Vein endothelial cell (primary cell): ENCODE measurements at places on chromosomes 13 and 19. TPM values are rescaled to one million over a fixed set of nuclear protein-coding genes. Genes with fewer than 3 reads are reported as not detected.

Gene ZNF571
- total RNA-seq = 1.7 and 2.0 TPM in 2 replicates

Gene DMKN
- not detected in 2 replicates for total RNA-seq

Gene CEBPA
- total RNA-seq = 0.19 and 0.33 TPM in 2 replicates

Gene EXOC3L2
- total RNA-seq = 0.38 and 1.6 TPM in 2 replicates

Gene ATP7B
- total RNA-seq = 4.2 and 5.8 TPM in 2 replicates

Gene C19orf25
- total RNA-seq = 26.4 and 31.4 TPM in 2 replicates

Gene ABHD8
- 6.1 and 16.0 TPM in 2 replicates for total RNA-seq

Gene NKG7
- not detected in 2 replicates for total RNA-seq

Gene GPR12
- not detected in 2 replicates for total RNA-seq

Gene BRCA2
- total RNA-seq = 3.9 and 11.5 TPM in 2 replicates

Gene GRIN3B
- total RNA-seq = 1.2 and 4.2 TPM in 2 replicates

Gene WDR87
- not detected in 2 replicates for total RNA-seq

Gene TNNT1
- not detected in 2 replicates for total RNA-seq

Gene NEK5
- total RNA-seq = under 0.01 and 0.10 TPM in 2 replicates

Gene C1QTNF9
- total RNA-seq = not detected in 2 replicates

Gene CD320
- total RNA-seq = 60.1 and 66.3 TPM in 2 replicates

Gene C1QTNF9B
- not detected in 2 replicates for total RNA-seq

Gene TLE2
- total RNA-seq = 13.0 and 34.6 TPM in 2 replicates

Gene WDFY2
- 2.6 and 3.2 TPM in 2 replicates for total RNA-seq

Gene C19orf81
- not detected in 2 replicates for total RNA-seq

Gene SBK3
- under 0.01 and 0.10 TPM in 2 replicates for total RNA-seq

Gene PSG5
- 0.10 TPM in 1 of 2 replicates, not detected in the other for total RNA-seq

Gene ZNF772
- total RNA-seq = 14.4 and 22.7 TPM in 2 replicates

Gene KIR2DL3
- not detected in 2 replicates for total RNA-seq

Gene IL27RA
- total RNA-seq = 4.1 and 6.5 TPM in 2 replicates

Gene SARS2
- 29.7 and 31.1 TPM in 2 replicates for total RNA-seq

Gene LRRC63
- total RNA-seq = 0.10 TPM in 1 of 2 replicates, not detected in the other

Gene LAIR1
- not detected in 2 replicates for total RNA-seq

Gene PLK5
- not detected in 2 replicates for total RNA-seq

Gene SHANK1
- 0.57 and 0.98 TPM in 2 replicates for total RNA-seq

Gene FAM216B
- not detected in 2 replicates for total RNA-seq

Gene IGFL1
- total RNA-seq = not detected in 2 replicates

Gene LYPD5
- total RNA-seq = under 0.01 and 0.10 TPM in 2 replicates

Gene KLK11
- total RNA-seq = not detected in 2 replicates

Gene C19orf47
- total RNA-seq = 7.3 and 7.8 TPM in 2 replicates

Gene LGALS7B
- not detected in 2 replicates for total RNA-seq

Gene ZNF865
- 1.2 and 2.0 TPM in 2 replicates for total RNA-seq

Gene ZNF208
- total RNA-seq = 0.19 TPM in 1 of 2 replicates, not detected in the other

Gene ZNF541
- 0.19 and 0.33 TPM in 2 replicates for total RNA-seq

Gene CACNA1A
- 0.48 and 0.65 TPM in 2 replicates for total RNA-seq

Gene SIGLECL1
- total RNA-seq = not detected in 2 replicates

Gene KLK15
- not detected in 2 replicates for total RNA-seq

Gene ACP7
- total RNA-seq = not detected in 2 replicates

Gene FCGBP
- total RNA-seq = under 0.01 TPM in 1 of 2 replicates, not detected in the other

Gene CERS1
- total RNA-seq = 2.3 and 3.9 TPM in 2 replicates

Gene RASIP1
- 88.4 and 127 TPM in 2 replicates for total RNA-seq

Gene CBARP
- 6.4 and 7.2 TPM in 2 replicates for total RNA-seq

Gene CPT1C
- 22.9 and 25.0 TPM in 2 replicates for total RNA-seq

Gene POMP
- 85.9 and 99.2 TPM in 2 replicates for total RNA-seq

Gene BICRA
- 7.5 and 12.7 TPM in 2 replicates for total RNA-seq
